ENCODE measurements at places on chromosomes 1 and 21.

GRCh38 chr1:17874710-17875109 lies 119.6 kb downstream of the ACTL8 start:
- no peak overlapping the region for H3K4me3 ChIP-seq
- no peaks in the 10 kb centered on the region for H3K36me3 ChIP-seq
- no peaks in the 10 kb centered on the region for H3K4me1 ChIP-seq
- DNase-seq = no peak

- H3K4me3 ChIP-seq = no peak overlapping the region
- no peaks in the 10 kb centered on the region for H3K27me3 ChIP-seq
- DNase-seq = no peak
- no peak overlapping the region for H3K27ac ChIP-seq
- H3K36me3 ChIP-seq = no peaks in the 10 kb centered on the region
These were observed 103.3 kb downstream of the RABGAP1L start for GRCh38 chr1:174262349-174263241.

- no peaks in the 10 kb centered on the region for H3K36me3 ChIP-seq
- no peak overlapping the region for H3K4me3 ChIP-seq
- H3K27me3 ChIP-seq = no peaks in the 10 kb centered on the region
- no peak overlapping the region for H3K27ac ChIP-seq
- DNase-seq = no peak
These were observed 93.4 kb downstream of the ADARB1 start for GRCh38 chr21:45167796-45168222.

DNA sequence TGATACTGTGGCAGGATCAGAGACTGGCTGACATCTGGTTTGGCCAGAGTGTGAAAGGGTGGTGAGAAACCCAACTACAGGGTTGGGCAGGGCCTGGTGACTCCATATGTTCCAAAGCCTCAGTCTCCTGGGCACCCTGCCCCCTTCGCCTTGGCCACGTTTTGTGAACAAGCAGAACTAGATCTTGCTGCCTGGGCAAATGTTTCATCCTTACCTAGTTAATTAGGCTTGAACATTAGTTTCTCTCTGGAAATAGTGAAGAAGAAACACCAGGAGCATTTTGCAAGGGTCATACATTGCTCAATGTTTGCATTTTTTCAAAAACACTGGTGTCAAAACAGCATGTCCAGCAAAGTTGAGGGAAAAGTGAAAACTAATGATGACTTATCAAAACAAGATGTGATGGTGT lies 60.5 kb downstream of the MAP3K7CL start:
- H3K4me1 ChIP-seq = peaks cover 5% of the 10 kb centered on the region
- no peaks in the 10 kb centered on the region for H3K36me3 ChIP-seq
- no peak for DNase-seq
- H3K27ac ChIP-seq = no peak overlapping the region

DNA sequence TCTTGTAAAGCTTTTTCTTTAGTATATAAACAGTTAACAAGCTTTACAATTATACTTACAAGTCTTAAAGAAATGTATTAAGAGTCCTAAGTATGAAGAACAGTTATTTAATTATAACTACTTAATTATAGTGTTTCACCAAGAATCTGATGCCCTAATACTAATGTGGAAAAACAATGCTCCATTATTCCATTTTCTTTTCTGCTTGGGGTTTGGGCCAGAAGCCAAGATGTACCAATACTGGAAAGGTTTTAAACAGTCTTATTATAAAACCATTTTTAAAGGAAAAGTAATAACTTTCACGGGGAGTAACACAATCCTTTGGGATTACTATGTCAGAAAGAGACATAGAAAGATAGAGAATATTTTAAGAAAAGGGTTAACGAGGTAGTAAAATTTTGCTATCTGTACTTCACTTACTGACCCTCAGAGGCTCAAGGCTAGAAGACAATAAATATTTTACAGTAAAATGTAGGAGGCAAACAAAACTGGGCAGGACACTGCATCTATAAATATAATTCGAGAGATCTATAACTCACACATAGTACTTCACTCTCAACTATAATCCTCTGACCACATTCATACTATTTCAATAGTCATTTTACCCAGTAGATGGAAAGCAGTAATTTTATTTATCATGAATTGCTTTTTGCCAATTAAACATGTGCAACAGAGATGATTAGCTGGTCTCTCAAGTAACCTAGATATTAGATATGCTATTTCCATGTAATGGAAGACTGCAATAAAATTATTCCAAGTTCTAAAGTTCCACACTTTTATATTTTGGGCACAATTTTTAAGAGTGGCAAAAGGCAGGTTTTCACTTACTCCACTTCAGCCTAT lies 63.9 kb downstream of the LTN1 start:
- H3K4me3 ChIP-seq = no peak overlapping the region
- DNase-seq = no peak
- H3K36me3 ChIP-seq = peaks cover 15% of the 10 kb centered on the region
- no peaks in the 10 kb centered on the region for H3K4me1 ChIP-seq

DNA sequence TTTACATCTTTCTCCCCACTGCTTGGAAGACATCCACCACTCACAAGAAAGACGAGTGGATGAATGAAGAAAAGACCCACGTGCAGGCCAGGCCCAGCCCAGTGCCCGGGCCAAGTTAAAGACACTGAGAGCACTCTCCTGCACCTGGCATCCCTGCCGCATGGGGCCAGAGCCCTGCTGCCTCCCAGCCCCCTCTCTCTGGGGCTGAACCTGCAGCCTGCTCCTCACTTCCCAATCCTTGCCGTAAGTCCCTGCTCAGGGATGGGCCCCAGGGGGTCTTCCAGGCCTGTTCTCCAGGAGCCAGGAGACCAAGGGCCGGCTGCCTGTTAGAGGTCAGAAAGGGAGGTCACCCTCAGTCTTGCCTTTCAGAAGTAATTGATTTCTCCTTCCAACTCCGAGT lies 168.5 kb upstream of the ZC3H12A start:
- H3K4me3 ChIP-seq = no peak overlapping the region
- H3K27ac ChIP-seq = no peak overlapping the region
- H3K36me3 ChIP-seq = no peaks in the 10 kb centered on the region
- H3K4me1 ChIP-seq = no peaks in the 10 kb centered on the region
- DNase-seq = no peak

Data from CD8-positive, alpha-beta memory T cell (primary cell).